Lung (tissue), 17 donors: ENCODE measurements at places on chromosomes 11 and 22. TPM values are rescaled to one million over a fixed set of nuclear protein-coding genes. Genes with fewer than 3 reads are reported as not detected.

Gene THY1
- polyA plus RNA-seq: 5.1 TPM

DNA sequence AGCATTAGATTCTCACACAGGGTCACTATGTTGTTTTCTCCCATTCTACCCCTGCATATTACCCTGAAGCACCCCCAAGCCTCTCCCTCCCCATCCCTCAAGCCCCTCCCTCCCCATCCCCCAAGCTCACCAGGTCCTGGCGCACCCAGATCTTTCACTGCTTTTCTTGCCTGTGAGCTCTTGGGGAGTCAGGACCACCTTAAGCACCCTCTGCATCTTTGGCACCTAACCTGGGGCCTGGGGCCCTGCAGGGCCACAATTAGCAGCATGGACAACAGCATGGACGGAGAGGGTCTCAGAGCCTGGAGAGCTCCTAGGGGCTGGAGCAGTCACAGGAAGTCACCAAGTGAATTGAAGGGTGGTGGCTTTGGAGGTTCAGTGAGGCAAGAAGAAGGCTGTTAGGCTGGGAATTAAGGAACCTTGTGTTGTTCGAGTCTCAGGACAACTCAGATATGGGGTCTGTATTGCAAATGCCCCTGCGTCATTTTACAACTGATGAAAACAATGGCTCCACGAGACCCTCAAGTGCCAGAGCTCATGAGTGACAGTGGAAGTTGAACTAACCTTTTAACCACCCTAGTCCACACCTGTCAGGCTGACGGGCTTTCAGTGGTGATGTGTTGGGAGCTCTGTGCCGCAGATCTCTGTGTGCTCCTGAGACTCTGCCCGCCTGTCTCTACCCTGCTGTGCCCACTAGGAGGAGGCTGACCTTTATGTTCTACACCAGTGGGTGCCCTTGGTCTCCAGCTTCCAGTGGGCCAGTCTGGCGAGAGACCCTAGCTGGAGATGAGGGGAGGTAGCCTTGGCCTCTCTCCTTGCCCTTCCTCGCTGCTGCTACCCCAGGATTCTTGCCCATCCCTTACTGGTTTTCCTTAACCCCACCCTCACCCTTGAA is 111.3 kb upstream of the OR4B1 start:
- H3K36me3 ChIP-seq: no peaks in the 10 kb centered on the region
- no peak overlapping the region for H3K27ac ChIP-seq
- DNase-seq: no peak
- peaks cover 10% of the 10 kb centered on the region for H3K4me1 ChIP-seq
- no peaks in the 10 kb centered on the region for H3K27me3 ChIP-seq

Gene PARVG
- polyA plus RNA-seq: 67.4 TPM

DNA sequence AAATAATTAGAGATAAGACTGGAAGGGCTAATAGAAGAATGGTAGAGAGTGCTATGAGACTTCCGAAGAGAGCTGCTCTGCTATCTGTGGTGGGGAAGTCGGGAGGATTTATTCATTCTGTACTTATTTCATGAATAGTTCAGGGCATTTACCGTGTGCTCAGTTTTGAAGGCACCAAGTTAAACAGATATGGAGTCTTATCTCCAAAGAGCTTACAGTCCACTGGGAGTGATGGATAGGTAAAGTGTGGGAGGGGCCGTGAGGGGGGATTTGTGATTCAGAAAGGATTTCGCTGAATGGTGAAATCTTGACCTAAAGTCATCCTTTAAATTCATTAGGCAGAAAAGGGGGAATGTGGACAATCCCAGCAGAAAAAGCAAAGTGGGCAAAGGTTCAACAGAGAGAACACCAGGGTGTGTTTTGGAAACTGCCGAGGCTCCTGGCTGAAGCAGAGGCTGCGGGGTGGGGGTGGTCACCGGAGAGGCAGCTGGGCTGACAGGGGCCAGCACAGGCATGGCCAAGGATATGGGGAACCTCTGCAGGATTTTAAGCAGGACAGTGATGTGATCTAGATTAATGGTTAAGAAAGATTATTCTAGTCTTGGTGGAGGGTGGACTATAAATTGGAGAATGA is 91.2 kb downstream of the UBASH3B start:
- H3K27me3 ChIP-seq: no peaks in the 10 kb centered on the region
- no peak overlapping the region for H3K4me3 ChIP-seq
- H3K27ac ChIP-seq: no peak overlapping the region
- H3K4me1 ChIP-seq: peaks cover 38% of the 10 kb centered on the region
- DNase-seq: no peak
- no peaks in the 10 kb centered on the region for H3K36me3 ChIP-seq

DNA sequence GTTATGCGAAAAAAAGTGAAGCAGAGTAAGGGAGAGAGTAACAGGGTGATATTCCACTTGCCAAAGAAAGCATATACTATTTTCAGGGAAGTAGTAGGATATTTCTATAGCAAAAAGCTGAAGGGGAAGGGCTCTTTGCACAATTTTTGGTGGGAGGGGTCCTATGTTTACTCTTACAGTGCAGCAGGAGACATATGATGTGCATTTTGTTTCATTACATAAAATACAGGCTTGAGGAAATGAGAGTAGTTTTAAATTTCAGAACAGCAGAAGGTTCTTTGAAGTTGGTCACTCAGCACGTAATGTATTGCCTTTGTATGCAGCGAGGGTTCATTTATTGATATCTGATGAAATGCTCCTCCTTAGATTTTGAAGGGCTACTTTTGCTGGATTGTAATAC is 3.1 kb upstream of the PIK3IP1 start:
- H3K27me3 ChIP-seq: no peaks in the 10 kb centered on the region
- no peak for DNase-seq
- H3K27ac ChIP-seq: no peak overlapping the region
- no peaks in the 10 kb centered on the region for H3K36me3 ChIP-seq

Gene TTC12
- polyA plus RNA-seq: 6.4 TPM

GRCh38 chr11:123775289-123775688 is 21.0 kb upstream of the OR6X1 start:
- DNase-seq: no peak
- H3K27ac ChIP-seq: no peak overlapping the region
- H3K27me3 ChIP-seq: no peaks in the 10 kb centered on the region
- H3K36me3 ChIP-seq: no peaks in the 10 kb centered on the region
- no peaks in the 10 kb centered on the region for H3K4me1 ChIP-seq
